COLO829 (cell line): ENCODE measurements at places on chromosomes 2 and 18.

DNA sequence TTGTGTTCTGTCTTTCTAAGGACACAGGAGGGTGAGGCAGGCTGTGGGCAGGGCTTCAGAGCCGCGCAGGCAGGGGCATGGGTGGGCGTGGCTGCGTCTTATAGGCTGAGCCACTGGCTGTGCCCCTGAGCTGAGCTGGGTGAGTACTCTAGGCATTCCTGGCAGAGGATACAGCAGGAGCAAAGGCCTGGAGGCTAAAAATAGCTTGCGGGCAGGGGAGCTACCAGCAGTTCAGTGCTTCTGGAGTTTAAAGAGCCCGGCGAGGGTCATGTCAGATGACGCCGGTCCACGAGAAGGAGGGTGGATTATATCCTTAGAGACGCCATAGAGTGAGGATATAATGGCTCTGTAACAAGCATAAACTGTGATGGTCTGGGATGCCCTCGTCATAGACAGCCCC is 31.5 kb upstream of the PDIA6 start:
- peak; percentile 54 for DNase-seq

DNA sequence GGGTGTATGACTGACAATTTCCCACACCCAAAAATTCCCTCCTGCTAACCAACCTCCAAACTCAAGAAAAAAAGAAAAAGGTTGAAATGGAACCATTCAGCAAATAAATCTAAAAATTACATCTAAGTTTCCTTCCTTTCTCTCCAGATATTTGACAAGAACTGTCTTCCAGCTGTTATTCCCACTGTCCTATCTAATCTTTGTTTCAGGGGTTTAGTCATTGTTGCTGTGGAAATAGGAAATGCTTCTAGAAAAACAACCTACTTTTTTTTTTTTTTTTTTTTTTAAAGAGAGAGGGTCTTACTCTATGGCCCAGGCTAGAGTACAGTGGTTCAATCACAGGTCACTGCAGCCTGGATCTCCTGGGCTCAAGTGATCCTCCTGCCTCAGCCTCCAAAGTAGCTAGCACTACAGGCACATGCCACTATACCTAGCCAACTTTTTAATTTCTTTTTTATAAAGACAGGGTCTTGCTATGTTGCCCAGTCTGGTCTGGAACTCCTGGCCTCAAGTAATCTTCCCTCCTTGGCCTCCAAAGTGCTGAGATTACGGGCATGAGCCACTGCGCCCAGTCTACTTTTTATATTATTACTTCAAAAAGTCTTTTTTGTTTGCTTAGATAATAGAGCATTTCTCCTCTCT is 88.1 kb downstream of the ITSN2 start:
- DNase-seq: no peak

DNA sequence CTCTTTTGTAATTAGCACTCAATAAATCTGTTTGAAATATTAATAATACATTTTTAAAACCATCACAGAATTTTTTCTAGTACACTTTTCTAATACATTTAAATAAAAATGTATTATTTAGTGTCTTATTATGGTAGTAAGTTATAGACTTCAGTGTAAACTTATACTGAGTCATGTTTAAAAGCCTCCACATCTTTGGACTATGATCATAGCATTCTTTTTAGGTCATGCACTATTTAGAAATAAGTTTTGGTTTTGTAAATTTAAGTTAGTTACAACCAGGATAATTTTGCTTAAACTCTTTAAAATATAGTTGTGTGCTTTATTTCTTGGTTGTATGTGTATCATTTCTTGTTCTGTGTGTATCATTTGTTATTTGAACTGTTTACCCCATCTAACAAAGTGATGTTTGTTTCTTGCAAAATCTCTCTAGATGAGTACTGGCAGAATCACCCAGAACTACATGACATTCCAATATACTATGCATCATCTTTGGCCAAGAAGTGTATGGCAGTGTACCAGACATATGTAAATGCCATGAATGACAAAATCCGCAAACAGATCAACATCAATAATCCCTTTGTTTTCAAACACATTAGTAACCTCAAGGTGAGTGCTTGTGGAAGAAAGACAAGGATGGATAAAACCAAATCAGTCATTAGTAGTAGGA is 16.7 kb downstream of the CPSF3 start:
- DNase-seq: no peak

- no peak for DNase-seq
Observed at GRCh38 chr2:64615192-64615763, 38.4 kb downstream of the SERTAD2 start.

DNA sequence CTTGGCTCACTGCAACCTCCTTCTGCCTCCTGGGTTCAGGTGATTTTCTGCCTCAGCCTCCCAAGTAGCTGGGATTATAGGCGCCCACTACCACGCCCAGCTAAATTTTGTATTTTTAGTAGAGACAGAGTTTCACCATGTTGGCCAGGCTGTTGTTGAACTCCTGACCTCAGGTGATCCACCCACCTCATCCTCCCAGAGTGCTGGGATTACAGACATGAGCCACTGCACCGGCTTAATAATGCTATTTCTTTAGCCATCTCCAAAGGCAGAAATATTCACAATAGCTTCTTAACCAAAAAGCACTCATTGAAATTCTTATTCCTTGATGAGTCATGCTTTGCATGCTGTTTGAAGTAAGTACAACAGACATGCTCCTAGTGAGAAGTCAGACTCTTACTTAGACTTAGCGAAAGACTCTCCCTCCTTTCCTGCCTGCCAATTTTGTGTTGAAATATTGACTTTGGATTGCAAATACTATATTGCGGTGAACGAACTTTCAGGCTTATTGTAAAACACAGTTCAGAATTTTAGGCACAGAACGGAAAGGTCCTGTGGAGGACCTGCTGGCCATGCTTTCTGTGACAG is 4.4 kb downstream of the ACTR3 start:
- peak; percentile 83 for DNase-seq

- DNase-seq: no peak
Observed at GRCh38 chr2:42792087-42792582, 248 bp downstream of the HAAO start.
